CD8-positive, alpha-beta memory T cell (primary cell): ENCODE measurements at places on chromosomes 16 and 17. TPM values are rescaled to one million over a fixed set of nuclear protein-coding genes. Genes with fewer than 3 reads are reported as not detected.
A peak's percentile ranks its signal among the peaks of the same experiment; 100 is the strongest.

TMC7 gene
- not detected for total RNA-seq

KRT32 gene
- not detected for total RNA-seq

ADAD2 gene
- total RNA-seq, result not detected

IL21R gene
- 80.5 TPM for total RNA-seq

MYL11 gene
- total RNA-seq, result 2.4 TPM

UTS2R gene
- not detected for total RNA-seq

NPIPB2 gene
- total RNA-seq, result 9.4 TPM

KCNJ2 gene
- total RNA-seq, result not detected

BRIP1 gene
- 11.7 TPM for total RNA-seq

GINS2 gene
- 68.6 TPM for total RNA-seq

TBC1D28 gene
- total RNA-seq, result not detected

DUS1L gene
- total RNA-seq, result 206 TPM

HCRT gene
- not detected for total RNA-seq

CCL3 gene
- total RNA-seq, result 1,154 TPM

VMO1 gene
- not detected for total RNA-seq

- no peaks in the 10 kb centered on the region for H3K27me3 ChIP-seq
- H3K4me1 ChIP-seq, result peaks cover 9% of the 10 kb centered on the region
- peak overlapping the region; percentile 78 for H3K27ac ChIP-seq
- no peaks in the 10 kb centered on the region for H3K36me3 ChIP-seq
- peak overlapping the region; percentile 74 for H3K4me3 ChIP-seq
Observed at GRCh38 chr17:73311428-73311780, 397 bp downstream of the CDC42EP4 start.

GRCh38 chr17:42704490-42704836 lies 22.1 kb downstream of the CNTNAP1 start:
- peaks cover 24% of the 10 kb centered on the region for H3K4me1 ChIP-seq
- no peak for DNase-seq
- H3K27me3 ChIP-seq, result no peaks in the 10 kb centered on the region

- no peak overlapping the region for H3K27ac ChIP-seq
- no peaks in the 10 kb centered on the region for H3K4me1 ChIP-seq
- H3K36me3 ChIP-seq, result no peaks in the 10 kb centered on the region
- no peak overlapping the region for H3K4me3 ChIP-seq
Observed at GRCh38 chr16:89808475-89808874, 8.0 kb downstream of the FANCA start.

DNA sequence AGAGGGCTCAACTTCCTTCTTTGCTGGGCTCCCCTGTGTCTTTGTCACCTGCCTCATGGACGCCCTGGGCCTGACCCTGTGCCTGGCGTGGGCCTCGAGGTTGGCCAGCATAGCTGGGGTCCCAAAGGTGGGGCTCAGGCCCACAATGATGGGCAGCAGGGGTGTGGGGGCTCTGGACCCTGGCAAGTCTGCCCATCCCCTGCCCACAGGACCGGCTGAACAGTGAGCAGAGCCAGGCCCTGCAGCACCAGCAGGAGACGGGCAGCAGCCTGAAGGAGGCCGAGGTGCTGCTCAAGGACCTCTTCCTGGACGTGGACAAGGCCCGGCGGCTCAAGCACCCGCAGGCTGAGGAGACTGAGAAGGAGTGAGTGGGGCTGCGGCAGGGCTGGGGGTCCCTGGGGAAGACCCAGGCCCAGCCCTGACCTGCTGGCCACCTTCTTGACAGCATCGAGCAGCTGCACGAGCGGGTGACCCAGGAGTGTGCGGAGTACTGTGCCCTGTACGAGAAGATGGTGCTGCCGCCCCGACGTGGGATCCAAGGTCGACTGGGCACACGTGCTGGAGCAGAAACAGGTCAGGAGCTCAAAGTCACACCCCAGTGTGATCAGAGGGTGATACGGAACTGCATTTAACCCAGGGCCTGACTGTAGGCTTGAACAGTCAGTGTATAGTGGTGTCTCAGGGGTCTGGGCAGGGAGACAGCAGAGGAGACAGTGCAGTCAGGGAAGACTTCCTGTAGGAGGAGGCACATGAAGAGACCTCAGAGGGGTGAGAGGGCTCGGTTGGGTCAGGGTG lies 3.8 kb downstream of the EVPLL start:
- H3K27ac ChIP-seq, result no peak overlapping the region
- H3K4me1 ChIP-seq, result no peaks in the 10 kb centered on the region
- H3K36me3 ChIP-seq, result no peaks in the 10 kb centered on the region
- no peaks in the 10 kb centered on the region for H3K27me3 ChIP-seq
- no peak overlapping the region for H3K4me3 ChIP-seq
- no peak for DNase-seq

DNA sequence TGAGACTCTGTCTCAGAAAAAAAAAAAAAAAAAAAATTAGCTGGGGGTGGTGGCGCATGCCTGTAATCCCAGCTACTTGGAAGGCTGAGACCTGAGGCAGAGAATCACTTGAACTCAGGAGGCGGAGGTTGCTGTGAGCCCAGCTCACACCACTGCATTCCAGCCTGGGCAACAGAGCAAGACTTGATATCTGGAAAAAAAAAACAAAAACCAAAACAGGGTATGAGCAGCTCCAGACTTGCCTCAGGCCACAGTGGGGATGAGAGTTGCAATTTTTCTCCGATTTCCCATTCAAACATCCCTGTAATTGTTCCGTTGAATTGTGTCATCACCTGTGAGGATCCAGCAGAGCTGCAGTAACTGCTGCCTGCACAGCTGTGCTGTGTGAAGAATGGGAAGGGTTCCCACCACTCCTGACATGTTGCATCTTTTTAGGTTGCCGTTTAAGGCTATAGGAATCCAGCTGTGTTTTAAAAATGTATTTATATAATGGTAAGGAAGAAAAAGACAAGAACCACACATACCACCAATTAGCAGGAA lies 150.0 kb downstream of the VPS53 start:
- no peak for DNase-seq
- no peak overlapping the region for H3K27ac ChIP-seq
- peaks cover 23% of the 10 kb centered on the region for H3K36me3 ChIP-seq
- H3K4me1 ChIP-seq, result no peaks in the 10 kb centered on the region
- no peaks in the 10 kb centered on the region for H3K27me3 ChIP-seq
- H3K4me3 ChIP-seq, result no peak overlapping the region

- H3K36me3 ChIP-seq, result no peaks in the 10 kb centered on the region
- H3K4me1 ChIP-seq, result no peaks in the 10 kb centered on the region
- DNase-seq, result no peak
- no peak overlapping the region for H3K27ac ChIP-seq
- no peak overlapping the region for H3K4me3 ChIP-seq
Observed at GRCh38 chr17:55121268-55121667, 143.5 kb upstream of the HLF start.

- no peak overlapping the region for H3K4me3 ChIP-seq
- H3K4me1 ChIP-seq, result peaks cover 4% of the 10 kb centered on the region
- DNase-seq, result no peak
- H3K27ac ChIP-seq, result no peak overlapping the region
Observed at GRCh38 chr17:1174263-1174880, 5.4 kb downstream of the ABR start.

GRCh38 chr17:48997103-48997826 lies at the start of gene IGF2BP1:
Gene IGF2BP1 (plus strand): TSS chr17:48997385. CDS start chr17:48997746, 361 bp downstream.
- H3K4me1 ChIP-seq, result peaks cover 32% of the 10 kb centered on the region
- no peak for DNase-seq

DNA sequence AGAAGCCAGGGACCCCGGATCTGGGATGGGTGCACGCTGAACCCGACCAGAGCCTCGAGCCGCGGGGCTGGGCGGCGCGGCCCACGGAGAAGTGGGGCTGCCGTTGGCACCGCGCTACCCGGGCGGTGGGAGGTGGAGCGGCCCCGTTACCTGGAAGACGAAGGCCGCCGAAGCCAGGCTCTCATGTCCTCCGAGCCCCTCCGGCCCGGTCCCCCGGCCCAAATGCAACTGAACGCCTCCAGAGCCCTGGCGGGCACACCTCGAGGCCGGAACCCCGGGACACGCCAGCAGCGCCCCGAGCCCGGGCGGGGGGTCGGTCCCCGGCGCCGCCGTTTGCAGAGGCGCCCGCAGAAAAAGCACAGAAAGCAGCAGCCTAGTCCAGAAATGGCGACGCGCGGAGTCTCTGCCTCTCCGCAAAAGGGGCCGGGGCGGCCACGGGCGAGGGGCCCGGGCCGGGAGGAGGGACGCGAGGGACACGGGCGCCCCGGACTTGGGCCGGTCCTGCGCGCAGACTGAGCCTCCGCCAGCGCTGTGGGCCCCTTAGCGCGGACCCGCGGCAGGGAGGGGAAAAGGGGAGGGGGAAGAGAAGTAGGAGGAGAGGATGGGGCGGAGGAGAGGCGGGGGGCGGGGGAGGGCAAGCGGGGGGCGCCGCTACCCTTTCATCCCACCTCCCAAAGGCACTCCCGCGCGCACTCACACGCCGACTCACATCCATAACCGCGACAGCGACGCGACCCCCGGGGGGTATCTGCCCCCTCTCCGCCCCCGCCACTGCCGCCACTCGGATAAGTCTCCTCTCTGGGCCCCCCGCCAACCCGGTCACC lies 1.4 kb downstream of the AXIN2 start:
- peak overlapping the region; percentile 78 for H3K4me3 ChIP-seq
- peak; percentile 49 for DNase-seq
- no peaks in the 10 kb centered on the region for H3K27me3 ChIP-seq
- no peaks in the 10 kb centered on the region for H3K36me3 ChIP-seq

GRCh38 chr16:22789281-22789945 lies 24.5 kb upstream of the HS3ST2 start:
- no peaks in the 10 kb centered on the region for H3K36me3 ChIP-seq
- H3K4me1 ChIP-seq, result no peaks in the 10 kb centered on the region
- no peak overlapping the region for H3K27ac ChIP-seq
- DNase-seq, result no peak

- H3K4me1 ChIP-seq, result no peaks in the 10 kb centered on the region
- DNase-seq, result no peak
- no peaks in the 10 kb centered on the region for H3K27me3 ChIP-seq
Observed at GRCh38 chr16:86396422-86396821, 113.9 kb upstream of the FOXF1 start.

DNA sequence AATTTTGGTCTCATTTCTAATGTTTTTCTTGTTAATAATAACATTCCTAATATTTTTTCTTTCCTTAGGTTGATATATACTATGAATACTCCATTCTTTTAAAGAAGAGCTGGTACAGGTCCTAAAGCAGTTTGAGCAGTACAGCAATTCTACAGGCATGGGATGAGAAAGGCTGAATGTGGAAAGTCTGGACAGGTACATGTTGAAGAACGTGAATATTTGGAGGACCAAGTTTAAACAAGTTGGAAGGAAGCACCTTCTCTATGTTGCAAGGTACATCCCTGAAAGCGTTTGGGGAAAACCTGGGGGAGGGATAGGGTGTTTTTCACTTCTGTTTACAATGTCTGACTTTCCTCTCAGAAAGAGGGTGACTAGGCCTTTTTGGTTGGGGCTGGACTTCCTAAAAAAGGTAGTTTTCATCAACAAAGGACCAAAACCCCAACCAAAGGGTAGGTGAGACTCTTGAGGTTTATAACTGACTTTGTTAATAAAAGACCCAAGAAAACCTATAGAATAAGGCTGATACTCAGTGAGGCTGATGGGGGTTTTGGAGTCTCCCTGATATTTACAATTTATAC lies 95.9 kb upstream of the AXIN2 start:
- no peak overlapping the region for H3K4me3 ChIP-seq
- DNase-seq, result no peak
- H3K27ac ChIP-seq, result no peak overlapping the region
- no peaks in the 10 kb centered on the region for H3K36me3 ChIP-seq

- no peak overlapping the region for H3K27ac ChIP-seq
- no peak overlapping the region for H3K4me3 ChIP-seq
- no peaks in the 10 kb centered on the region for H3K36me3 ChIP-seq
- H3K4me1 ChIP-seq, result no peaks in the 10 kb centered on the region
- DNase-seq, result no peak
Observed at GRCh38 chr17:57636274-57636673, 108.8 kb downstream of the CCDC182 start.

- H3K36me3 ChIP-seq, result no peaks in the 10 kb centered on the region
- DNase-seq, result no peak
- no peak overlapping the region for H3K4me3 ChIP-seq
- H3K27me3 ChIP-seq, result no peaks in the 10 kb centered on the region
Observed at GRCh38 chr16:630249-630814, 453 bp upstream of the WFIKKN1 start.

DNA sequence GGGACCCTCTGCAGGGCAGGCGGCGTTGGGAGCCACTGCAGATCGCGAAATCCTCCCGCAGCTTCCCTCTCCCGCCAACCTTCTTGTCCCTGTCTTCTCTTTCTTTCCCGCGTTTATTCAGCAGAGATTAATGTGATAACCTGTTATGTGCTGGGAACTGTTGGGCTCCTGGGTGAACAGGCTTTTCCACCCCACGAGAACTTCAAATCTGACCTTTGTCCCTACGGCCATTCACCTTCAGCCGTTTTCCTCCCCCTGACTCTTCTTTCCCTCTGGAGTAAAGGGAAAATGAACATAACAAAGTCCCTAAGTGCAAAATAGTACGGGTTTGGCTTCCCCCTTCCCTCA lies 15.2 kb upstream of the KPNA2 start:
- peaks cover 9% of the 10 kb centered on the region for H3K4me1 ChIP-seq
- no peaks in the 10 kb centered on the region for H3K27me3 ChIP-seq
- no peak for DNase-seq
- peak overlapping the region; percentile 57 for H3K27ac ChIP-seq
- H3K36me3 ChIP-seq, result no peaks in the 10 kb centered on the region
- H3K4me3 ChIP-seq, result peak overlapping the region; percentile 61

GRCh38 chr16:12976496-12976895 lies 75.1 kb downstream of the SHISA9 start:
- no peak overlapping the region for H3K27ac ChIP-seq
- DNase-seq, result no peak
- H3K27me3 ChIP-seq, result no peaks in the 10 kb centered on the region

- H3K27ac ChIP-seq, result no peak overlapping the region
- no peak for DNase-seq
- H3K27me3 ChIP-seq, result no peaks in the 10 kb centered on the region
- H3K4me1 ChIP-seq, result no peaks in the 10 kb centered on the region
Observed at GRCh38 chr17:73132085-73132492, 32.7 kb upstream of the SSTR2 start.

DNA sequence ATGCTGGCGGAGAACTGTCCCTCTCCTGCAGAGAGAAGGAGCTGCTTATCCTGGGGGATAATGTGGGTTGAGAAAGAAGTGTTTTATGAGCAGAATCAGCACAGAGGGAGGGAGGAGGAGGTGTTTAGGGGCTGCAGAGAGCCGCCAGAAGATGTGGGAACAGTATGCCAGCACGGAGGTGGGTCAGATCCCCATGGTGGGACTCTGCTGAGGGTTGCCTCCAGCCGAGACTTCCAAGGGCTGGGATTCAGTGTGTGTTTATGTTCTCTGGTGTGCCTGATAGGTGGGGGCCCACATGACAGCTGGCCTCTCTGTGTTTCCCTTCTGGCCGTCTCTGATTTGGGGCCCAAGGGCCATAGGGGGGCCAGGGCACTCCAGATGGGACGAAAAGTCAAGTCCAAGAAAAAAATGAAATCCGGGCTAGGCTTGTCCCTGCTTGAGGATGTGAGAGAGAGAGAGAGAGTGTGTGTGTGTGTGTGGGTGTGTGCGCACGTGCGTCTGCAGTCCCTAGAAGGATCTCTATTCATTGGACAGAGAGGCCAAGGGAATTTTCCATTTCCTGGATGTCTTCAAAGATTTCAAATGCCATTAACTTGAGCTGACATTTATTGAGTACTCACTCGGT lies 21.6 kb downstream of the PRKCB start:
- H3K27me3 ChIP-seq, result no peaks in the 10 kb centered on the region
- H3K36me3 ChIP-seq, result no peaks in the 10 kb centered on the region
- peaks cover 62% of the 10 kb centered on the region for H3K4me1 ChIP-seq
- H3K27ac ChIP-seq, result no peak overlapping the region

- no peak for DNase-seq
- H3K4me1 ChIP-seq, result peaks cover 45% of the 10 kb centered on the region
- peak overlapping the region; percentile 85 for H3K4me3 ChIP-seq
- no peaks in the 10 kb centered on the region for H3K27me3 ChIP-seq
Observed at GRCh38 chr16:30066761-30067583, 1.4 kb downstream of the ALDOA start.

GRCh38 chr17:73690676-73691075 lies 46.4 kb upstream of the SDK2 start:
- no peaks in the 10 kb centered on the region for H3K4me1 ChIP-seq
- H3K36me3 ChIP-seq, result no peaks in the 10 kb centered on the region
- no peaks in the 10 kb centered on the region for H3K27me3 ChIP-seq
- H3K27ac ChIP-seq, result no peak overlapping the region
- no peak overlapping the region for H3K4me3 ChIP-seq
